ENCODE measurements at places on chromosomes 2 and 18.

GRCh38 chr2:165587335-165587938 lies 117.9 kb downstream of the CSRNP3 start:
- DNase-seq, result no peak

DNA sequence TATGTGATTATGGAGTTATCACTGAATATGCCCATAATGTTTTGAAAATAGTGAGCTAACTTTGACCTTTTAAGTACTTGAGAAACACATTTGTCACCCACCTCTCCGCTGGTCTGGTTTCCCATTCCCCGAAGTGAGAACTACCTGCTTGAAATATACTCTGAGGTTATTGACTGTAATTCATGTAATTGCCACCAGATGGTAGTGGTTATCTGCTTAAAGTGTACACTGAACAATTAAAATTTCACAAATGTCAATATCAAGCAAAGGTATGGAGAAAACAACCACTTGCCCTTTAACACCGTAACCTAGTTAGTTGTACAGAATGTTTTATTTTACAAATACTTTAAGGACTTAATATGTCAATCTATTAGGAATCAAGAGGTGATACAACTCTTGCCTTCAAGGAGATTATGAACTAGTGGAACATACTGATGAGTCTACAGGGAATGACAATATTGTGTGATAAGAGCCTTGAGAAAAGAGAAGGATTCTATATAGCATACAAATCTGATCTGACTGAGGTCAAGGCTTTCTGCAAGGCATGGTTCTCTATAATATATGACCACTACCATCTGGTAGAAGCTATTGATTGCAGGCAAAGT lies 316.8 kb upstream of the KCNH7 start:
- DNase-seq, result peak; percentile 47

DNA sequence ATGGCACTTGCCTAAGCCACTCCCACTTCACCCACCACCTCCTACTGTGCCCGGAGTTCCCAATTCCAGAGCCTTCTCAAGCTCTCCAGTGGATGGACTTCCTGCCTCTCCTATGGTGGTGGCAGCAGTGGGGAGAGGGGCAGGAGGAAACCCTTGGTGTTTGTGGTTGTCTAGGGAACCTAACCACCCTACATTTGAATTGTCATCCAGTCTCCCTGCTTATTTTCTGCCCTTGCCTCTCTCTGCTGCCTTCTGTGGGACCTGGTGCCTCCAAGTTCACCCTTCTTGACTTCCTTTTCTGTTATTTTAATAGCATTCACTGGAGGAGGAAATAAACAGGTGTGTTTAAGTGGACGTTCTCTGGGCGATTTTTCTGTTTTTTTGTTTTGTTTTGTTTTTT lies 50.0 kb upstream of the HPCAL1 start:
- no peak for DNase-seq

GRCh38 chr2:227163485-227163997 lies 464 bp downstream of the COL4A4 start:
- DNase-seq, result no peak

DNA sequence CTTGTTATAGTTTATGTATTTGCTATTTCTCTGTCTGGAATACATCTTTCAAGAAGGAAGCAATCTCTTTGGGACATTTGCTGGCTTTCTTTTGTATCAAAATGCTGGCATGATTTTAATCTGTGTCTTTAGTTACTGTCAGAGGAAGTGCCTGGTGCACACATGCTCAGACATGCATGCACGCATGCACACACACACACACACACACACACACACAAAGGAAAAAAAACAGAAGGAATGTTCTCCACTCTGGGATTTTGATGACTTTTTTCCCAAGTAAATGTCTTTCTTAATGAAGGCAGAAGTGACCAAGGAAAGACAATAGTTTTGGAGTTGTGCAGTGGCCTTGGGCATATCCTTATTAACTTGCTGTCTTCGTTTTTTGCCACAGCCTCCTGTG lies 6.7 kb downstream of the GNAL start:
- DNase-seq, result no peak

GRCh38 chr2:110770404-110770958 lies 38.1 kb downstream of the ACOXL start:
- peak; percentile 90 for DNase-seq

Data from NCI-H2171 treated with DMSO at 0.1 percent for 48 hours (cell line).